ENCODE measurements at places on chromosomes 11 and 22.

DNA sequence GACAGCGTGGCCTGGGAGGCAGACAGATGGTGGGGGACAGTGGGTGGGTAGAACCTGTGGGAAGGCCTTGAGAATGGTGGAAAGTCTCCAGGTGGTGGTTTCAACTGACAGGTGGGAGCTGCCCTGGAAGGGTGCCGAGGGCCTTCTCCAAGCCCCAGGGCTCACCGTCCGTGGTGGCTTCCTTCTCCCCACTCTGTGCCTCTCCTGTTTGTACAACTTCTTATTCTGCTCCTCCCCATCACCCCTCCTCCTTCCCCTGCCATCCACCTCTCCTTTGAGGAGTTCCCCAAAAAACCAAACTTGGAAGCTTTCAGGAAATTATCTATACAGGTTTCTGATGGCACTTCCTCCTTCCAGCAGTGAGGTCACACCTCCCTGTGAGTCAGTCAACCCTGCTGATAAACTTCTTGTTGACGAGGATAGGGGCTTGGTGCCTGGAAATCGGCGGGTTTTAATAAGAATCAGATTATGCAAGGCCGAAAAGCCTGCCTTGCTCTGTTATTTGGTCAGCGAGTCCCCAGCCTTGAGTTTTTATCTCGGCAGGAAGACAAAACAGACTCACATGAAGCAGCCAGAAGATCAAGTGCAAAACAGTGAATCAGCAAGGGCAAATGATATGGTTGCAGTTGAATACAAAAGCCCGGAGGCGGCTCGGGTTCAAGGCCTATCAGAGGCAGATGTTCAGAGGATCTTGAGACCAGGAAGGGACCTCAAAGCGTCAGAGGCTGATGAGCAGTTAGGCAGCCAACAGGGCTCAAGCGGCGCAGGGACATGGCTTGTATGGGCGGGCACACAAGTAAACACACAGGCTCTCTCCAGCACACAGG, 9.5 kb upstream of the ST3GAL4 start:
- DNase-seq, result no peak

DNA sequence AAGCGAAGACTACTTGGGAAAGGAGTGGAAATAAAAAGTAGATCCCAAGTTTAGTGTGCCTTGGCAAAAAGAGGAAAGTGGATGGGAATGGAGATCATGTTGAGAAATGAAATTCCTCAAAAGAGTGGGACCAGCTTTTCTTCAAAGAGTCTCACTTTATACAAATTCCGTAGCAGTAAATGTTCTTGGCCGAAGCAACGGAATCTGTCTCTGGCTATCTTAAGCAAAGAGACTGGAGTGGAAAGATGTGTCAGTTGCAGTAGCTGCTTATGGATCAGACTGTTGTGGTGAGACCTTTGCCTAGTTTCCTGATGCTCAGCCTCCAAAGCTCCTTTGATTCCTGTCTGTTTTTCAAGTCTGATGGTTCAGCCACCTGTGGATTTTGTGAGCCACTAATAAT, 73.6 kb downstream of the CSTPP1 start:
- DNase-seq, result no peak

DNA sequence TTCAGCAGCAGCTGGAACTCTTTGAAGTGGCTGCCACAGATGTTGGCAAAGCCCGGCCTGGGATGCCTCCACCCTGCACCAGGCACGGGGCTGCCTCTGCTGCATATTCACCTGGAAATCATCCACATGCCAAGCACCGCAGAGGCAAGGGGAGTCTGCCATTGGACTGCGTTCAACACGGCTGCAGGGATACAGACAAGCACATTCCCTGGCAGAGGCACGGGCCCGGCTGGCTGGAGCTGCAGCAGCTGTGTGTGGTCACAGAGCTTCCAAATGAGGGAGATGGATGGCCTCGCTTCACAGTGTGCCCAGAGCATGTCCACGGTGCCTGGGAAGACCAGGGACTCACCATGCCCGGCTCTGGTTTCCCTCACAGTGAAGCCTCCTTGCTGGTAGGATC, 1378.9 kb downstream of the TBC1D22A start:
- no peak for DNase-seq

DNA sequence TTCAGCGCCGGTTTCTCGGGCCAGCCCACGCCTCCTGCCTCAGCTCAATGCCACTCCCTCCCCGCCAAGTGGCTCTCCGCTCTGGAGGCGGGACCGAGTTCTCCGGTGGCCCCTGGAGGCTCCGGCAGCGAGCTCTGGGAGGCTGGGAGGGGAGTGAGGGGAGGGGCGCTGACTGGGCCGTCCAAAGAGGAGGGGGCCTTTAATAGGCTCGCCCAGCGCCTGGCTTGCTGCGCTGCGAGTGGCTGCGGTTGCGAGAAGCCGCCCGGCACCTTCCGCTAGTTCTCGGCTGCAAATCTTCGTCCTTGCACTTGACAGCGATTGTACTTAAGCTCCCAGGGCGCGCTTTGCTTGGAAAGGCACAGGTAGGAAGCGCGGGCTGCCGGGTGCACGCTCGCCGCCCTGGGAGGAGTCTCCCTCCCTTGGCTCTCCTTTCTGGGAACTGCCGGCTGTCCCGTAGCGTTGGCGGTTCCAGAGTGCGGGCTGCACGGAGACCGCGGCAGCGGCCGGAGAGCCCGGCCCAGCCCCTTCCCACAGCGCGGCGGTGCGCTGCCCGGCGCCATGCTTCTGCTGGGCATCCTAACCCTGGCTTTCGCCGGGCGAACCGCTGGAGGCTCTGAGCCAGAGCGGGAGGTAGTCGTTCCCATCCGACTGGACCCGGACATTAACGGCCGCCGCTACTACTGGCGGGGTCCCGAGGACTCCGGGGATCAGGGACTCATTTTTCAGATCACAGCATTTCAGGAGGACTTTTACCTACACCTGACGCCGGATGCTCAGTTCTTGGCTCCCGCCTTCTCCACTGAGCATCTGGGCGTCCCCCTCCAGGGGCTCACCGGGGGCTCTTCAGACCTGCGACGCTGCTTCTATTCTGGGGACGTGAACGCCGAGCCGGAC, at the start of gene ADAMTS15:
TSS of gene ADAMTS15 (plus strand) at position 230 of the 894 bp plus-strand sequence. CDS start at position 559, 329 bp downstream.
- DNase-seq, result no peak

DNA sequence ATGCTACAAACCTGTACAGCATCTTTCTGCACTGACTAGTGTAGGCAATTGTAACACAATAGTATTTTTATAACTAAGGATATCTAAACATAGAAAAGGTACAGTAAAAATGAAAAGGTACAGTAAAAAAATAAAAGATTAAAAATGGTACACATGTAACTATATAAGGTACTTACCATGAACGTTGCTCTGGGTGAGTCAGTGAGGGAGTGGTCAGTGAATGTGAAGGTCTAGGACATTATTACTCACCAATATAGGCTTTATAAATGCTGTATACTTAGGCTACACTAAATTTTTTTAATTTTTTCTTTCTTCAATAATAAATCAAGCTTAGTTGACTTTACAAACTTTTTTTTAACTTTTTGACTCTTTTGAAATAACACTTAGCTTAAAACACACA, 59.9 kb downstream of the EIF3M start:
- no peak for DNase-seq

DNA sequence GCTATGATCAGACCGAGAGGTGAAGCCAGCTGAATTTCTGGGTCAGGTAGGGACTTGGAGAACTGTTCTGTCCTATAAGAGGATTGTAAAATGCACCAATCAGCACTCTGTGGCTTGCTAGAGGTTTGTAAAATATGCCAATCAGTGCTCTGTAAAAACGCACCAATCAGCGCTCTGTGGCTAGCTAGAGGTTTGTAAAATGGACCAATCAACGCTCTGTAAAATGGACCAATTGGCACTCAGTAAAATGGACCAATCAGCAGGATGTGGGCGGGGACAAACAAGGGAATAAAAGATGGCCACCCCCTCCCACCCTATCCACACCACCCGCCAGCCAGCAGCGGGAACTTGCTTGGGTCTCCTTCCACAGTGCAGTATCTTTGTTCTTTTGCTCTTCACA, 6.4 kb upstream of the SEC14L4 start:
- no peak for DNase-seq

DNA sequence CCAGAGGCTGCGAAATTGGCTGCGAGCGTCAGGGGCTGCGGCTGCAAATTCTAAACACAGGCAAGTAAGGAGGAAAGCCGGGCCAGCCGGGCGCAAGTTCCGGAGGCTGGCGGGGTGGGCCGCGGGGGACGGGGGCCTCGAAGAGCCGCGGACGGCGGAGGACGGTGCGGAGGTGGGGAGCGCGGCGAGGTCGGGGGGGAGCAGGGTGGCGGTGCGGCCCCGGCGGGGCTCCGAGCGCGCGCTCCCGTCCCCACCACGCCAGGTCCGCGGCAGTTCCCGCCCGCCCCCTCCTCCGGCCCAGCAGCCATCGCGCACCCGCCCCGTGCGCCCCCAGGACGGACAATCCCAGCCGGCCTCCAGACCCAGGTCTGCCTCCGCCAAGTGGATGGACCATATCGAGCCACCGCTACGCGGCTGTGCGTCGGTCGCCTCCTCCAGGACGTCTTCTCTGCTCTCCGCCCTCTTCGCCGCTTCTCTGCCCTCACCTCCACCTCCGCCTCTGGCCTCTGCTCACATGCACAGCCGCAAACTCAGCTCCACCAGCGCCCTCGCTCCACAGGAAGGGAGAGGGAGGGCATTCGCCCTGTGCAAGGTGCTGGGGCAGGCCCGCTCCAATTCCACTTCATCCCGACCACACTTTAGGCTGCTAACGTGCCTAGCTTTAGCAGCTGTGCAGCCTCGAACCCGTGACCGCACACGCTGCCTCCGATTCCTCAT, 7.2 kb downstream of the ELFN2 start:
- no peak for DNase-seq

DNA sequence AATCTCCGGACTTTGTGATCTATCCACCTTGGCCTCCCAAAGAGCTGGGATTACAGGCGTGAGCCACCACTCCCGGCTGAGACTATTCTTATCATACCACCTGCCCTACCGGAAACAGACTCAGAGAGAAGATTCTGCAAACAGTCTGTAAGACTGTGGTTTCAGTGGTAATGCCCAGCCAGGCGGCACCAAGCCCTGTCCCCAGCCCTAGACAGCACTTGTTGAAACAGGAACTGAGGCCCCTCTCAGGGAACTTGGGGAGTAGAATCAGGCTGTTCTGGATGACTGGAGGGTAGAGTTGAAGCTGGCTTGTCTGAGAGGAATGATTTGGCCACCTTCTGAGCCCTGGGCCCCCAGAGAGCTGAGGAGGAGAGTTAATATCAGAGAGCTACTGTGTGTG, 1.3 kb upstream of the INSC start:
- DNase-seq, result no peak

GRCh38 chr11:97092823-97093222, 703.0 kb downstream of the JRKL start:
- no peak for DNase-seq

DNA sequence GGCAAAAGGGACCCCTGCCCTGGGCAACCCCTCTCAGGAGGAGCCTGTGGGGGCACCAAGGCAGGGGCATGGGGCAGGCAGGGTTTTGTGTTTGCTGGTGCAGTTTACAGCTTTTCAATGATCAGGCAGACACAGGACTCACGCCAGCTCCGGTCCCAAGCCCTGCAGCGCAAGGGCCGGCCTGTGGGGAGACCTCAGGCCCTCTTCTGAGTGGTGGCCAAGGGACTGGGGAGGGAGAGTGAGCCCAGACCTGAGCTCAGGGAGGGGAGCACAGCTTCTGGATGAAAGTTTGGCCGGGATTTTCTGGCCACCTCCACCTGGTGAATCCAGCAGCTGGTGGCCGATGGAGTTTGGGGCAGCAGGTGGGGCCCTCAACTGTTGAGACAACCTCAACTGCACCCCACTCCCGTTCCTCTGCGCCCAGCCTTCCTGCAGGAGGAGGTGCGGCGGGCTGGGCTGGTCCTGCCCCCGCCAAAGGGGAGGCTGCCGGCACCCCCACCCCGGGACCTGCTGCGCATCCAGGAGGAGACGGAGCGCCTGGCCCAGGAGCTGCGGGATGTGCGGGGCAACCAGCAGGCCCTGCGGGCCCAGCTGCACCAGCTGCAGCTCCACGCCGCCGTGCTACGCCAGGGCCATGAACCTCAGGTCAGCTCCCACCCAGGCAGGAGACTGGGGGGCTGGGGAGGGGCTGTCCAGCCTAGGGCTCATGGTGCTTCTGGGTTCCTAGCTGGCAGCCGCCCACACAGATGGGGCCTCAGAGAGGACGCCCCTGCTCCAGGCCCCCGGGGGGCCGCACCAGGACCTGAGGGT, 3.6 kb downstream of the TCIRG1 start:
- no peak for DNase-seq

GRCh38 chr11:55714982-55715888, 53.2 kb downstream of the OR4C6 start:
- DNase-seq, result no peak

DNA sequence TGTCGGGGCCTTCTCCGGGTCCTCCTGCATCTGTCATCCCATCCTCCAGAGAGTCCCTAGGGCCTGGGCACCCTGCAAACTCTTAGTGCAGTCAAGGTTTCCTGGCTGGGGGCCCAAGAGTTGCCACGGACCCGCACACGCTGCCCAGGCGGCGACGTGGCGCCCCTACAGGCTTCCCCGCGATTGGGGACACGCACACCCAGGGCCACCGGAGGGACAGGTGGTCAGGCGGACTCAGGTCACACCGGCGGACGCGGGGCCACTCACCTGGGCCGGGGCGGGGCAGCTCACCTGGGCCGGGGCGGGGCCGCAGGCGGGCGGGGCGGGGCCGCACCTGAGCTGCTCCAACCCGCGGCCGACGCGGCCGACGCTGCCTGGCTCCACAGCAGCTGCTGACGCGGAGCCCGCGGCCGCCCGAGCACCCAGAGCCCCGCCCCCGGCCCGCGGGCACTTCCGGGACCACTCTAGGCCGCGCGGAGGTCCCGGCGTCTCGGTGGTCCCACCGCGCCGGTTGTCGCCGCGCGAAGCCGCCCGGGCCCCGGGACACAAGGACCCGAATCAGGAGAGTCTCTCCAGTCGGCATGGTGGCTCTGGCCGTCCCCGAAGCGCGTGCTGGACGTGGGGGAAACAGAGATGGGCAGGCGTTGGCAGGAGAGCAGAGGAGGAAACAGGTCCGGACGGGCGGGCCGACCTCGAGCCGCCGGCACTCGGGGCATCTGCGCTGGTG, at the start of gene ZNF70:
TSS of gene ZNF70 (minus strand) at position 399 of the 727 bp plus-strand sequence. CDS start 5,972 bp downstream, outside the sequence.
- peak; percentile 80 for DNase-seq

GRCh38 chr22:41057076-41057475, 35.3 kb upstream of the EP300 start:
- no peak for DNase-seq

DNA sequence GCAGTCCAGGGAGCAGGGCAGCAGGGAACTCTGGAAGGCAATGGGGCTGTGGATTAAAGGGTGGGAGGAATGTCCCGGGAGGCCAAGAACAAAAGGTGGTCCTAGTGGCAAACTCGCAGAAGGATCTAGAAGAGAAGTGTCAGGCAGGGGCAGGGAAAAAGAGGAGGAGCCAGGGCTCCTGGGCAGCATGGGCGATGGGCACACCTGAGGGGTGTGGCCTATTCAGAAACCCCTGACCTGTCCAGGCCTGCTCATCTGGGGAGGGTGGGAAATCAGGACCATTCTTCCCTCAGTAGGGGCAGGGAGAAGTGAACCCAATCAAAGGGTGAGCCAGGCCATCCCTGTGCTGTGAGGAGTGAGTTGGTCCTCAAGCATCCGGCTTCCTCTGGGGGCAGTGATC, 108.6 kb downstream of the TRIM29 start:
- no peak for DNase-seq

DNA sequence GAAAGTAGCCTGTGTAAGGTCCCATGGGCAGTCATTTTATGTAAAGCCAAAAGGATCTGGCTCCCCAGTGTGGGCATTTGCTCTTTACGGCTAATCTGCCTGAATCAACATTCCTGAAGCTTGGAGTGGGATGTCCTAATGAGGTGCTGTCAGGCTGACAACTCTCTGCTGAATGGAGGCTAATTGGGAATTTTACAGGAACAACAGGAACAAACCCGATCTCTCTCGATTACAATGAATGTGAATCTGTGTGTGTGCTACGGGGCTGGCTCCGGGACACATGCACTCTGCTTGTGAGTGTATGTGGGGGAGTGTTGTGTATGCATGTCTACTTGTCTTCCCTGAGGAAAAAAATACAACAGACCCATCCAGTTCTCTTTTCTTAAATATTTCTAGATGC, 415.2 kb downstream of the TENM4 start:
- DNase-seq, result no peak

Data from stimulated activated CD4-positive, alpha-beta T cell treated with anti-CD3 and anti-CD28 coated beads, Interleukin-15, amount 100 ng/mL, for 1 hour (primary cell).